Germinal center (tissue), 1 donor: ENCODE measurements at places on chromosomes 6 and 20.

GRCh38 chr6:111113336-111114086 lies 26.2 kb downstream of the SLC16A10 start:
- DNase-seq = no peak

- no peak for DNase-seq
Measured at GRCh38 chr6:160269771-160270170, 11.2 kb upstream of the SLC22A2 start.

GRCh38 chr20:57076951-57077350 lies 189.5 kb downstream of the BMP7 start:
- DNase-seq = no peak

DNA sequence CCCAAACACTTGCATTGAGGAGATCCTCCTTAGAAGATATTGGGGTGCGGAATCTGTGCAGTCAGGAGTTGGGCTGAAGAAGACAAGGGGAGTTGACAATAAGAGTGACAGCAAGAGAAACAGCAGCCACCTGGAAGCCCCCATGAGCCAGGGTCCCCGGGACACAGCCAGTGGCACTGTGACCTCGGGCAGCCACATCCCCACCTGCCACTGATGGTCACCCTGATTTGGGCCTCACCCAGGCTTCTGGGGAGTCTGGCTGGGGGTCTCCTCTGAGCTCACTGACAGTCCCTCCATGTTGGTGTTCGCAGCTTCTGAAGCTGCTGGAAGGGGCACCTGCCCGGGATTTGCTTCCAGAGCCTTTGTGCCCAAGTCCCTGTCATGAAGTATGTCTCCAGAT lies 123.5 kb downstream of the TTLL2 start:
- no peak for DNase-seq

DNA sequence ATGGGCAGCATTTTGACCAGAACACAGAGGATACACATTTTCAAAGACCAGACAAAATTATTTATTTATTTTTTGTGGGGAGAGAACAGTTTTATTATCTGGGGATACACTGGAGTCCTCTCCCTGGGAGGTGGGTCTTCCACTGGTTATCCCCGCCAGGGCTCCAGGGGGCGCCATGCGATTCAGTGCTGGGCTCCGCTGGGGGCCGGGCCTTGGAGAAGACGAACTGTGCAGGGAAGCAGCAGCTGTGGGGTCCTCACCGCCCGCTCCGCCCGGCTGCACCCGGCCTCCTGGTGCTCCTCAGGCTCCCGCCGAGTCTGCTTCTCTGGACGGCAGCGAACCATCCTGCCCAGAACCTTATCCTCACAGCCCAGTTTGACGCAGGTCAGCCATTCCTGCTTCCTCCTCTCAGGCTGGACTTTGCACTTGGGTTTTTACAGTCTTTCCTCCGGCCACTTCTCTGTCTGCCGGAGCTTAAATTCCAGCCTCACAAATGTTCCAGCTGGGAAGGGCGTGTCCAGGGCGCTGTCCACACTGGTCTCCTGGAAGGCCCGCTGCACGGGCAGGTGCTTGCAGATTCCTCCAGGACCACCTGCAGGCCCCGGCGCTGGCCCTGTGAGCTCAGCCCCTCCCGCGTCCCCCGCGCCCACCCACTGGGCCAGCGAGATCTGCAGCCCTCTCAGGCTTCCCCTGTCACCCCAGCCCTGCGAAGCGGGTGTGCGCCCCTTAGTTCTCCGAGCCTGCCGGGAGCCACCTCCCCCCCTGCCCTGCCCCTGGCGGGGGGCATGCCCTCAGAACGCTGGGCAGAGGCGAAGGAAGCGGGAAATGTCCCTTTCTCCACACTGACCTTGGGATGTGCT lies 1830.0 kb upstream of the DEFB115 start:
- no peak for DNase-seq
